Muscle of leg (tissue), 16 donors: ENCODE measurements at places on chromosomes 12 and 14. TPM values are rescaled to one million over a fixed set of nuclear protein-coding genes. Genes with fewer than 3 reads are reported as not detected.

GRCh38 chr12:128844031-128844635, 9.1 kb upstream of the GLT1D1 start:
- no peak overlapping the region for H3K27ac ChIP-seq
- H3K4me1 ChIP-seq: no peaks in the 10 kb centered on the region
- H3K4me3 ChIP-seq: no peak overlapping the region
- H3K36me3 ChIP-seq: no peaks in the 10 kb centered on the region
- no peaks in the 10 kb centered on the region for H3K27me3 ChIP-seq

DNA sequence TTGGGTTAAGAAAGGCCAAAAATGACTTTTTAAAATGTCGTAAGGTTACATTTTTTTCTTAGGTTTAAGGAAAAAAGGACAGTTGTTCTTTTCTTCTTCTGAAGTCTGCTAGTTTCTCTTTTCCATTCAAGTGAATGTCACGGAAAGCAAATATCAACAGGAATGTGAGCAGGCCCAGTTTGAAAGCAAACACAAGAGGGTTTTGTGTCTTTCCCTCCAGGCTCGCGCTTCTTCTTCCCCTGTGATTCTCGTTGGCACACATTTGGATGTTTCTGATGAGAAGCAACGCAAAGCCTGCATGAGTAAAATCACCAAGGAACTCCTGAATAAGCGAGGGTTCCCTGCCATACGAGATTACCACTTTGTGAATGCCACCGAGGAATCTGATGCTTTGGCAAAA, 85.4 kb downstream of the LRRK2 start:
- H3K27ac ChIP-seq: no peak overlapping the region
- H3K36me3 ChIP-seq: no peaks in the 10 kb centered on the region
- H3K4me3 ChIP-seq: no peak overlapping the region
- no peaks in the 10 kb centered on the region for H3K4me1 ChIP-seq

- peak within 1 kb of the TSS; percentile 7 for H3K27ac ChIP-seq
- H3K4me3 ChIP-seq: no peak within 1 kb of the TSS
- peaks cover 17% of the 10 kb centered on the region for H3K4me1 ChIP-seq
- H3K27me3 ChIP-seq: no peaks in the 10 kb centered on the region
- DNase-seq: peak; percentile 61
Observed at GRCh38 chr14:96255501-96256366, at the start of gene BDKRB1. Gene BDKRB1 (plus strand): TSS chr14:96256210. CDS start chr14:96263683, 7,473 bp downstream.

- H3K4me1 ChIP-seq: no peaks in the 10 kb centered on the region
- no peak for DNase-seq
- no peak overlapping the region for H3K4me3 ChIP-seq
- peaks cover 5% of the 10 kb centered on the region for H3K36me3 ChIP-seq
- no peaks in the 10 kb centered on the region for H3K27me3 ChIP-seq
- H3K27ac ChIP-seq: no peak overlapping the region
Observed at GRCh38 chr12:121162384-121162783, 29.7 kb downstream of the P2RX7 start.

DNA sequence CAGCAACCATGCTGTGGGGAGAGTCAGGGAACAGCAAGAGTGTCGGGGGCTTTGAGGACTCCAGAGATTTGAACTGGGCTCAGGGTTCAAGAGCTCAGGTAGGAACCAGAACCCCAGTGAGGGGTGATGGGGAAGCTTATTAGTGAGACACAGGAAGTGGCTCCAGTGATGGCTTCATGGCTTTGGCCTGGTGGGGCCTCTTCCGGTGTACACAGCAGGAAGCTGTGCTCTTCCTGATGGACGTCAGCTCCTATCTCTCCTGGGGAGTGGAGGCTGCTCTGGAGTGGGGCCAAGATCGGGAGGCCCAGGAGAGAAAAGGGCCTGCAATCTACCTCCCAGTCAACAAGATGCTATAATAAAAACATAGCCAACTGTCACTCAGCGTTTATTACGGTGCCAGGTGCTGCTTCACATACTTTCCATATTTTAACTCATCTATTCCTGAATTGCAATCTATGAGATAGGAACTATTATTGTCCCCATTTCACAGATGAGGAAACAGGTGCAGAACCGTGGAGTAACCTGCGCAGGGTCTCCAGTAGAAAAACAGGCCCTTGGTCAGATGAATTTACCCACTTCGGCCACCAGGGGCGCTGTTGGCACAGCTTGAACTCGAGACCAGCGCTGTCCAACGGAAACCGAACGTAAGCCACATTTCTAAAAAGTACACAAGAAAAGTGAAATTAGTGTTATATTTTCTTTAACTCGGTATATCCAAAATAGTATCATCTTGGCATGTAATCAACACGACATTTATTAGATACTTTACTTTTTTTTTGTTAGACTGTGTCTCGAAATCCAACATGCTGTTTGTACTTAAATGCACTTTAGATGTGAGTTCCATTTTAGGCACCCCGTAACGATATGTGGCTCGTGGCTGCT, 63.6 kb upstream of the DLK1 start:
- H3K4me1 ChIP-seq: peaks cover 84% of the 10 kb centered on the region
- peak; percentile 92 for DNase-seq
- H3K4me3 ChIP-seq: no peak overlapping the region
- peak overlapping the region; percentile 91 for H3K27ac ChIP-seq

GRCh38 chr12:114903083-114903691, 219.2 kb upstream of the TBX3 start:
- no peaks in the 10 kb centered on the region for H3K27me3 ChIP-seq
- H3K4me1 ChIP-seq: peaks cover 6% of the 10 kb centered on the region
- no peaks in the 10 kb centered on the region for H3K36me3 ChIP-seq
- no peak overlapping the region for H3K27ac ChIP-seq
- DNase-seq: peak; percentile 49
- no peak overlapping the region for H3K4me3 ChIP-seq

AVPR1A gene
- 11.7 TPM for total RNA-seq

GRCh38 chr12:124506832-124507153, 60.6 kb downstream of the NCOR2 start:
- peaks cover 97% of the 10 kb centered on the region for H3K4me1 ChIP-seq
- H3K36me3 ChIP-seq: peaks cover 30% of the 10 kb centered on the region
- no peak overlapping the region for H3K4me3 ChIP-seq
- H3K27me3 ChIP-seq: no peaks in the 10 kb centered on the region
- no peak for DNase-seq

DNA sequence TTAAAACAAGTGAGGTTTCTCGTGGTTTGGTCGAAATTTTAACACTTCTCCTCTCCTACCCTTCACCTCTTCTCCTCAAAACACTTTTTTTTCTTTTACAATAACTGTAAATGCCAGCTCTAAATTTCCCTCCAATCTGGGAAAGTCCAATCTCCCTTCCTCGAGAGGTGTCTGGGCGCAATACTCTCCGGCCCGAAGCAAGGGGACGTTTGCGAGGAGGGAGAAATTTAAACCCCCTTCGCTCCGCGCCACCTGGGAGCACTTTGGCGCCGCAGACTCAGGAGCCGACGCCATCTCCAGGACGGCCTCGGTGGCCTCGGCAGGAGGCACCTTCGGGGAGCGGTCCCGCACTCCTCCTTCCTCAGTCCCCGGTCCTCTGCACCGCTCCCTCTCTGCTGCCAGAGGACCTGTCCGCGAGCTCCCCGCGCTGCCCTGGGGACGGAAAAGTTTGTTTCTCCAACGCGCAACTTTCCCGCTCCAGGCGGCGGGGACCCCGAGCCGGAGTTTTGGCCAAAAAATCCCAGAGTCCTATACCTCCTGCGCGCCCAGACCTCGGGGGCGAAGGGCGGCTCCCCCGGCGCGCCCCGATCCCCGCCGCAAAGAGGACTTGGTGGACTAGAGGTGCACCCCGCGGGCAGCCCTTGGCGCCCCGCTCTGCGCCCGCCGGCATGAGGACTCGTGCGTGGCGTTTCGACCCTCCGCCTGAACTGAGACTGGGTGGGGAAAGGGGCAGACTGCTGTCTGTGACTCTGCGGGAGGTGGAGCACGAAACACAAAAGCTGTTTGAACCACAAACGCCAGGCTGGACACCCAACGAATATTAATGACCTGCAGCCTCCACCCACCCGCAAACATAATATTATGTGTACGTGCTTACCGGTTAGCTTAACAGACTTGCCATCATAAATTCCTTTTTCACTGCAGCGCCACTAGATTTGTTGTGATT, 95.2 kb upstream of the HMGA2 start:
- peaks cover 6% of the 10 kb centered on the region for H3K4me1 ChIP-seq
- H3K4me3 ChIP-seq: peak overlapping the region; percentile 29
- DNase-seq: peak; percentile 22

- no peaks in the 10 kb centered on the region for H3K27me3 ChIP-seq
- H3K36me3 ChIP-seq: no peaks in the 10 kb centered on the region
- peaks cover 93% of the 10 kb centered on the region for H3K4me1 ChIP-seq
- H3K4me3 ChIP-seq: no peak overlapping the region
- H3K27ac ChIP-seq: no peak overlapping the region
- DNase-seq: no peak
Observed at GRCh38 chr14:100787659-100788058, 38.3 kb upstream of the MEG3 start.

- H3K27ac ChIP-seq: no peak overlapping the region
- no peak overlapping the region for H3K4me3 ChIP-seq
- H3K36me3 ChIP-seq: no peaks in the 10 kb centered on the region
- H3K4me1 ChIP-seq: peaks cover 2% of the 10 kb centered on the region
Observed at GRCh38 chr14:84991021-84991420, 538.9 kb upstream of the FLRT2 start.

TSHR gene
- total RNA-seq: 0.31 TPM

SLC16A7 gene
- 9.7 TPM for total RNA-seq

DNA sequence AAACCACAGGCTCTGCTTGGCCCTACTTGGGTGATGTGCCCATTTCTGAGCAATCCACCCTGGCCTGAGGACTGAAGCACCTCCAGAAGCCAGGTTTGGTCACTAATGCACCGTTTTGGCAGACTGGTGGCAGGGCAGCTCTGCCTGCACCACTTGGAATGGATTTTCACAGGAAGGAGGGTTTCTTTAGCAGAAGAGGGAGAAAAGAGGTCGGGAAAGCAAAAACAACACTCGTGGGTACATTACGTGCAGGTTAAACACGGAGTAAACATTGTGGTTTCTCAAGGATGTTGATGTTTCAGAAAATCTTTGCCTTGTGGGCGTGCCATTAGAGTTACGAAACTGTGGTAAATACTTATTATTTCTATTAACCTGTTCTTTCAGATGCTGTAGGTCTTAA, 70.8 kb downstream of the KCNA5 start:
- H3K27ac ChIP-seq: no peak overlapping the region
- peaks cover 9% of the 10 kb centered on the region for H3K4me1 ChIP-seq
- no peaks in the 10 kb centered on the region for H3K27me3 ChIP-seq
- no peak for DNase-seq

- H3K4me1 ChIP-seq: no peaks in the 10 kb centered on the region
- H3K36me3 ChIP-seq: peaks cover 69% of the 10 kb centered on the region
- H3K27ac ChIP-seq: peak overlapping the region; percentile 33
- no peak overlapping the region for H3K4me3 ChIP-seq
- no peaks in the 10 kb centered on the region for H3K27me3 ChIP-seq
Observed at GRCh38 chr12:64740646-64741045, 18.6 kb downstream of the GNS start.
